ENCODE measurements at places on chromosomes 7 and 10.
A peak's percentile ranks its signal among the peaks of the same experiment; 100 is the strongest.

DNA sequence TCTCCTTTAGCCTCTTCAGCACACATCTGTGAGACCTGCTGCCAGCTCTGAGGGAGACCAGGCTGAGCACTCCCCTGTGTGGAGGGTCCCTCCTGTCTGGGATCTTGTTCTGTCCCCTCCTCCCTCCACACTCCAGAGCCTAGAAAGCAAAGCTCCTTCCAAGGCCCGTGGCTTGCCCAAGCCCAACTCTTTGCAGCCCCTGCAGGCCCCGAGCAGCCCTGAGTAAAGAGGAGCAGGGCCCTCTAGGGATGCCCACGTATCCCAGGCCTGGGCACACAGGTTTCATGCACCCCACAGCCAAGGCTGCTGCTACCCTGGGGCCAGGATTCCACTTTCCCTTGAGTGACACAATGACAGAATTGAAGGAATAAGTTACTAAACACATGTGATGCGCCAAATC, 24.0 kb downstream of the COBL start:
- DNase-seq, result no peak

DNA sequence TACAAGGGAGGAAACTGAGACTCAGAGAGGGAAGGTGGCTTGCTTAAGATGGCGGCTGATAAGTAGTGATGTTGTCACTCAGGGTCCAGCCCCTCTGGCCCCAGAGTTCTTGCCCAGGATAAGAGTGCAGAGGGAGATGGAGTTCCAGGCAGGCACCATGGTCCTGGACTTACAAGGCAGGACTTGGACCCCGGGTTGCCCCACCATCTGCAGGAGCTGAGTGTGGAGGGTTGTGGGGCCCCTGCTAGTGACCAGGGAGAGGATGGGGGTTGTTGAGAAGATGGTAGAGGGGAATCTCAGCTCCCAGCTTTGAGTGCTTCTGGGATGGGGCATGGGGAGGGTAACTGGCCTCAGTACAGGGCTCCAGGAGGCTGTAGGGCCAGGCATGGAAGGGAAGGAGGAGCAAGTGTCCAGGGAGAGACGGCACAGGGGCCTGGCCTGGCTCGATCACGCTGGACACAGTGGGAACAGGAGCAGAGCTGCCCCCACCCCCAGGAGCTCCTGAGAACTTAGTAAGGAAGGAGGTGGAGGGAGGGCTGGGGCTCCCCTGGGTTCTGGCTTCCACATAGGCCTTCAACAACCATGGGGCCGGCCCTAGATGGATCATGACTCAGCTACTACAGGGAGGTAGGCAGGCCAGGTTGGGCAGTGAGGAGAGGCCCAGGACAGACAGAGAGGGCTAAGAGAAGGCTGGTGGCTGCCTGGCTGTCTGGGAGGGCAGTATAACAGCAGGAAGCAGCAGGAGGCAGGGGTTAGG, 28.2 kb downstream of the PPIF start:
- DNase-seq, result no peak

GRCh38 chr10:132776821-132777220, 9.1 kb downstream of the NKX6-2 start:
- DNase-seq, result no peak

GRCh38 chr10:3043512-3044368, 23.6 kb upstream of the PFKP start:
- peak; percentile 32 for DNase-seq

- DNase-seq, result no peak
Measured at GRCh38 chr7:152072421-152072820, 46.9 kb downstream of the GALNT11 start.

- no peak for DNase-seq
Measured at GRCh38 chr7:105649727-105650381, 68.6 kb upstream of the EFCAB10 start.

GRCh38 chr7:38147005-38147404, 31.0 kb upstream of the STARD3NL start:
- DNase-seq, result no peak

- no peak for DNase-seq
Measured at GRCh38 chr7:34772296-34772938, 114.4 kb downstream of the NPSR1 start.

DNA sequence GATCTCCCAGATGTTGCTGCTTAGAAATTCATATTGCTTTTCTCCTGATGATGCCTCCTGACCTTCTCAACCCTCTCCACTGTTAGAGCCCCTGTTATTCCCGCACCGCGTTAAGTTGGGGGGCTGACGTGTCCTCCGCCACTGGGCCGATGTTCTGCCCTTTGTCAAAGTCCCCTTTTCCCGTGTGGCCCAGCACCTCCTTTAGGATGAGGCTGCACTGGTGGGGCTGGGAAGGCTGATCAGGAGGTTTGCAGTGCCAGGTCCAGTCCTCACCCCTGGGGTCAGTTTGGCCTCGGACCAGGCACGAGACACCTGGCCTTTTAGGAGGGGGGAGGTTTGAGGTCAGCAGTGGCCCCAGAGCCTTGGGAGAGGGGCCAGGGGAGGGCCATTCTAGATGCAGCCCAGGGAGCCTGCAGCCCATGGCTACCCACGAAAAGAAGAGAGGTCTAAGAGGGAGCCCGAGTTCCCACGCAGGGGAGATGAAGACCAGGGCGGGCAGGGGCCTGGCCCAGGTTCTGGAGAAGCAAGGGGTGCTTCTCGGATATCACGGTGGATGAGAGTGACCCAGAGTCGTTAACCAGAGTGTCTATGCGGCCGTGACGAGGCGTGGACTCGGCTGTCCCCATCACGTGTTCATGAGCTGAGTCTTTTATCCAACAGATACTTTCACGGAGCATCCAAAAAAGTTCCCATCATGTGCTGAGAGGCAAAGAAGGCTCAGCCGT, 150.4 kb downstream of the DNAJB6 start:
- no peak for DNase-seq

Measured in stimulated activated CD4-positive, alpha-beta T cell treated with anti-CD3 and anti-CD28 coated beads, Interleukin-12 subunit alpha, Interleukin-12 subunit beta, amount 100 ng/mL, for 48 hours (primary cell).